GDM1 (cell line): ENCODE measurements at places on chromosomes 12 and 14.

GRCh38 chr12:6872073-6873048, 742 bp downstream of the SPSB2 start:
- peak; percentile 65 for DNase-seq

DNA sequence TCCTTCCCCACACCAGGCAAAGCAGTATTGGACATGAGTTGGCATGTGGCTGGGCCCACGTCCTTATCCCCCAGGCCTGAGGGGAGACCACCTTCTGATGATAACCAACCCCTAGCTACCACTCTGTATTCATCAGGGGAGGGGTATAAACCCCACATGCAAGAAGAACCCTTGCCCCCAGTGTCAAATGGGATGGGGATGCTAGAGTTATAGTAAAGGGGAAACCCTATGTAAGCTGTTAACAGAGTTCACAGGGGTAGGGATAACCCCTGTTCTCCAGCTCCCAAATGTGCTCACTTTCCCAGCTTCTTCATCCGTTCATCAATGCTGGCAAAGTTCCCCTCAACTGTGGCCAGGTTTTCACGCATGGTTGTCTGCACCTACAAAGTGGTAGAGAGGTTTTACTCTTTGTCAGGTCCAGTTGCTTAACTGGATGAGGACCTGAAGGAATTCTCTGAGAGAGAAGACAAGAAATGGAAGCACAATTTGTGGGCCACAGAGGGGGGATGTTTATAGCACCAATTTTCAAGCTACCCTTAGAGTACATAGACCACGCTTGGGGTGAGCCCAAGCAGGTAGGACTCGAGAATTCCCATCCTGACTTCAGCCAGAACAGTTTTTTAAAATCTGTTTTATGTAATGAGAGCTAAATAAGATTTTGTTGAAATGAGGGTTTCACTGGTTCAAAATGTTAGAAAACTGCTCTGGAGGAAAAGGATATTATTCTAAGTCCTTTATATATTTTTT, 7.9 kb downstream of the MBD6 start:
- DNase-seq = no peak

DNA sequence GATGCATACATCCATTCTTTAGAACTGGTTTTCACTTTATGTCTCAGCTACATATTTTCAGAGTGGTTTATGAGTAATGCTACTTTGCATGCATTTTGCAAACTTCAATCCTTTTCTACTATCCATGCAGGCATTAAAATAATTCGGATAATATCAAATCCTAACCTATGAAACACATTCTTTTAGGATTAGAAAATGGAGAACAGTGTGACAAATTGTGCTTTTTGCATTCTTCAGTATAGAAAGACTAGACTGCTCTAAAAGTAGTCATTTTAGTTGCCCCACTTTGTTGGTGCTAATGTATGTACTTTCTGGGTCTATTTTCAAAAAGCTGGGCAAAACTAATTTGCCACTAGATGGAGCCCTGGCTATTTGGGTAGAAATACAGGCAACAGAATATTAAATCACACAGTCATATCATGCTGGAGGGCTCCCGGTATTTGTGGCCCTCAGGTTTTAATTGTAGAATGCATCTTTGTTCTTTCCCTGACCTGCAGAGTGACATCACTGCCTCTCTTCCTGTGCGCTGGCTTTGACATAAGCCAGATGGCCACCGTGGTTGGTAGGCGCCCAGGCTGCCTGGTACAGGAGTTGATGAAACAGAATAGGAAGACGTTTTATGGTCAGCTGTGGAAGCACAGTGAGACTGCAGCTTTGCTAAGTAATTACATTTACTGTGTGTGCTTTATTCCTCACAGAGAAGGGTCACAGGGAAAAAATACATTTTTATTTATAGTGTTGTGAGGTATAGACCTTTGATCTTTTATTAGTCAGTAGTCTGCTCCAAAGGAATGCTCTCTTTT, 28.1 kb downstream of the MSRB3 start:
- DNase-seq = no peak

DNA sequence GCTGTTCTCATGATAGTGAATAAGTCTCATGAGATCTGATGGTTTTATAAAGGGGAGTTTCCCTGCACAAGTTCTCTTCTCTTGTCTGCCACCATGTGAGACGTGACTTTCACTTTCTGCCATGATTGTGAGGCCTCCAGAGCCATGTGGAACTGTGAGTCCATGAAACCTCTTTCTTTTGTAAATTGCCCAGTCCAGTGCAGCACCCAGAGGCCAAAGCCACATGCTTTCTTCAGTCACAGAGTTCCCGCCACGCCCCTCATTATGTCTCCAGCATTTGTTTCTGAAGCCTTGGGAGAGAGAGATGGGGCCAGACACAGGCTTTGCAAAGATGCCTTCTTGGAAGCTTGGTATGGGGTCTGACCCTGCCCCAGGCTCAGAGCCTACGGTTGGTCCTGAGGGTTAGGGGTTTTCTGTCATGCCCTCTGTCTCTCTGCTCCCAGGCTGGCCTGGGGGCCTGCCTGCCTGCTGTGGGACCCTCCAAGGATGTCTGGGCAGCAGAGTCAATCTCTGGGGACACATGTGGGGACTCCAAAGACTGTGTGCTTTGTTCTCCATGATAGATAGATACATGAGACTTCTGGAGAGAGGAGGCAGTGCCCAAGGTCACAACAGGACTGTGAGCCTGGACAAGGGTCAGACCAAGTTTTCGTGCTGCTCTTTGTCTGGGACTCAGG, 114.1 kb upstream of the PRMT8 start:
- no peak for DNase-seq

DNA sequence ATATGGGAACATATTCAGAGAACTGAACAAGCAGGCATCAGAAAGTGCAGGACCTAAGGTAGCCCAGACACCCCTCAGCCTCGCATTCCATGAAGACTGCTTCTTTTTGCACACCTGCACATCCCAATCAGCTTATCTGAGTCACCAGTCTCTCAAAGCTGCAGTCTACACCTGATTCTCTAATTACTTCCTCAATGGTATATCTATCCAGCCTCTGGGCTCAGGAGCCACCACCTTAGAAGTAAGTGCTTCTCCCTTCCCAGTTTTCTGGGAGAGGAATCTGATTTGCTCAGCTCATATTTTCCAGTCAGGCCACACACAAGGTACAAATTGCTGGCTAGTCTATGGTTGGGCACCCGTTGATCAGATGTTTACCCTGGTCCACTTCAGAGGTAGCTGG, 21.7 kb downstream of the TC2N start:
- no peak for DNase-seq

DNA sequence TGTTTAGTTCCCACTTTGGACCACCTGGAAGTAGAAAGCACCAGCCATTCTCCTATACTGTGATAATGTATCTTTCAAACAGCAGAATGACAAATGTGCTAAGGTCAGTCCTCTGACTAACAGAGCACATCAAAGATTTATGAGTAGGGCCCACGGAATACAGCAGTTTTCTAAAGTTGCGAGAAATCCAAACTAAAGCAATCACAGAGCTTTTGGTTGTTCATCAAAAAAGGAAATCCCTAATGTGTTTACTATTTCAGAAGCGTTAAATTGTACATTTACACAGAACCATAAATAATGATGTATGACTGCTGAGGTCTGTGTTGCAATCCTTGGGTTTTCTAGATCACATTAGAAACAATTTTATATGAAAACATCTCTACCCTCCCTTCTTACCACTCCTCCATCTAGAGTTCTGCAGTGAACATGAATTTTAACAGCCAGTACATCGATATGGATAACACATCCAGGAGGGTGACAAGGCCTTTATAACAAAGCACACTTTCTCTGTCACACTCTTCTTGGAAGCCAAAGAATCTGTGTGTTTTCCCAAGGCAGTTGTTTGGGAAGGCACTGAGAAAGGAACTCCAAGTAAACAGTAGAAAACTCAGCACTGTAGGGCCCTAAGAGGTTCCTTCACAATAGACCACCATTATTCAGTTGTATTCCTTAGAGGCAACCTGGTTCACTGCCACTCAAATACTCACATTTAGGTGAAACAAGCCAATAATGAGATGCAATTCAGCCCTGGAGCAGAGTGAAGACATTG, 7.3 kb downstream of the KITLG start:
- no peak for DNase-seq

DNA sequence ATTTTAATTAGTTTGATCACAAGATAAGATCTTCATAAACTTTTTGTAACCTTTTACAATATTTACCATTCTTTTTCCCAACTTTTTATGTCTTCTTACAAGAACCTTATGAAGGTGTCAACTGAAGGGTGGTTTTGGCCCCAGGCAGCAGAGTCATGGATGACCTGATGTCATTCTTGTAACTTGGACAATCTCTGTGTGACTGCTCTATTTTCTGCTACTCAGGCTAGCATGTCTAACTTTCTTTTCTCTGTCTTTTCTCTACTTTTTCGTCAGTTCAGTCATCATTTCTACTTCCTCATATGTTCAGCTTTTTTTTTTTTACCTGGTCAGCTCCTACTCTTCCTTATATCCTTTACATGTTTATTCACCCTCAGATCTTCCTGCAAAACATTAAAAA, 150.7 kb upstream of the PTPRQ start:
- no peak for DNase-seq

GRCh38 chr14:72599579-72600470, 294.1 kb downstream of the DPF3 start:
- no peak for DNase-seq

DNA sequence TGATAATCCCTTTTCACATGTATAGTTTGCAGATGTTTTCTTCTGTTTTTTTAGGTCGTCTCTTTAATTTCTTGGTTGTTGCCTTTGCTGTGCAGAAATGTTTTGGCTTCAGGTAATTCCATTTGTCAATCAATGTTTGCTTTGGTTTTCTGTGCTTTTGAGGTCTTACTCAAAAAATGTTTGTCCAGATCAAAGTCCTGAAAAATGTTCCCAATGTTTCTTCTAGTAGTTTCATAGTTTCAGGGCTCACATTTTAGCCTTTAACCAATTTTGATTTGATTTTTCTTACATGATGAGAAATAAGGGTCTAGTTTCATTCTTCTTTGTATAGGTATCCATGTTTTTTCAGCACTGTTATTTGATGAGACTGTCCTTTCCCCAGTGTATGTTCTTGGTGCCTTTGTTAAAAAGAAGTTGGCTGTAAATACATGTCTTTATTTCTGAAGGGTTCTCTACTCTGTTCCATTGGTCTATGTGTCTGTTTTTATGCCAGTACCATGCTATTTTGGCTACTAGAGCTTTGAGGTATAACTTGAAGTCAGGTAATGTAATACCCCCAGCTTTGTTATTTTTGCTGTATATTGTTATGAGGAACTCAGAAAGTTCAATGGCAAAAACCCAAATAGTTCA, 578.7 kb upstream of the SEL1L start:
- no peak for DNase-seq

DNA sequence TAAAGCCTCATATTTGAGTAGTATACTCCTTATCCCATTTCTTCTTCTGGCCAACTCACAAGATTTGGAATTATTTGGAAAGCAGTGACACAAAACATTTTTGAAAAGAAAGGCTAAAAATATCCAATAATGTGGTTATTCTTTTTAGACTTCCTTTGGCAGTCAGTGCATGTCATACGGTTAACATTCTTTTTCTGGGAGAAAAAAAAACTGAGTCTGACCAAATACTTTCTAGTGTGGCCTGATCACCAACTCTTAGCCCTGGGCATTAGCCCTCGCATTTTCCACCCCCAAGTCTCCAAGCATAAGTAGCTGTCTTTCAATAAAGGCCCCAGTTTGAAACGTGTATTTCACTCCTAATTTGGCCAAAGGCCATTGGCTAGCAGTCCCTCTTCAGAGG, 5.9 kb downstream of the RASSF3 start:
- DNase-seq = no peak

DNA sequence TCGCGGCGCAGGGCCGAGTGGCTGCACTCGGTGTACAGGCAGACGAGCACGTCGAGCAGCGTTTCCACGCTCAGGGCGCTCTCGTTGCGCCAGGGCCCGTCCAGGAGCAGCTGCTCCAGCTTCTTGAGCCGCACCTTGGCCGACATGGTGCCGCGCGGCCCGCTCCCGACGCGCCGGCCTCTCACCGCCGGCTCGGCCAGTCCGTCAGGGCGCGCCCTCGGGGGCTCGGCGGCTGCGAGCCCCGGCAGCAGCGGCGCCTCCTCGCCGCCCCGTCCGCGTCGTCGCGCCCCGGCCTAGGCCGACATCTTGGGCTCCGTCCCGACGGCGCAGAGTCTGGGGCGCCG, 349 bp downstream of the CDC42BPB start:
- DNase-seq = no peak

DNA sequence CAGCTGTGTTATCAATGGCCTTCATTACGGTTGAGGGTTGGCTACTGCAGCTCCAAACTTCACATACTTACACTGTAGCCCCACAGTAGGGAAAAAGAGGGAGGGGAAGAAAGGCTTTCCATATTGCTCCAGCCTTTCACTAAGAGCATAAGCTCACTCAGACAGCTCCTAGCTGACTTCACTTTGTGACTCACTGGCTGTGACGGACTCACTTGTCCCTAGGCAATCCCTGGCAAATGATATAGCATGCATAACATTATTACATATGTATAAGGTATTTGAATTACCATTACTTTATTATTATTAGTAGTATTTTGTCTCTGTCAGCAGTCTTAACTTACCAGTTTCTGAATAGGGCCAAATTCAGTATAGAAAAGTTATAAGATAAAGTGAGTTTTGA, 350.7 kb downstream of the RMST start:
- no peak for DNase-seq

GRCh38 chr14:61042220-61042619, 61.2 kb downstream of the SLC38A6 start:
- no peak for DNase-seq

DNA sequence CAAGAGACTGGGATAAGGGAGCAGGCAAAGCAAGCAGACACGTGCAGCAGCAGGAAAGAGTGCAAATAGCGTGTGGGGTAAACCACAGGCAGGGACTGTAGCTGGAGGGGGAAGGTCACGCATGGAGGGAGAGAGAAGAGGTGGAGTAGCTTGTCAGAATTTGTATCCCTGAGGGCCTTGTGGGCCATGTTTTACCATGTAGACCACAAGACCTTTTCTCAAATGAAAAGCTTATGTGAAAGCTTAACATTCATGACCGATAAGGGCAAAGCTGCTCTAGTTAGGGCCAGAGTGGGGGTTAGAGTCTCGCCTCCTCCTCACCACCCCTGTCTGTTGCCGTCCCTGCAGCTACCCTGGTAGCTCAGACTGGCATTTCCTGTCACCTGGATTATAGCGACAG, 152.9 kb upstream of the E2F7 start:
- no peak for DNase-seq

DNA sequence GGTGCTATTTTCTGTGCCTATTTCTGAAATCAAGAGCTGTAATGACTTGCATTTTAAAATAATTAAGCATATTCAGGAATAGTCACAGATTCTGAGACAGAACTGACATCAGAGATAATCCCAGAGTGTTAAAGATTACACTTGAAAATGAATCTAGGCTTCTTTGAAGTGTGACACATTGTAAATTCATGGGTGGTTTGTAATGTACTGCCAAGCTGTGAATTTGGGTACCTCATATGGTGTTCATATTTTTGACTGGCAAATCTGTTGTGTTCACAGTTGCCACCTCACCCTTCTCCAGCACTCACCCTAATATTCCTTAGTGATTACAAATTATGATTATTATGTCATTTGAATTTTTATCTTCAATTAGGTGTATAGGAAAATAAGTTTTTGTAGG, 78.5 kb upstream of the CSRP2 start:
- no peak for DNase-seq

DNA sequence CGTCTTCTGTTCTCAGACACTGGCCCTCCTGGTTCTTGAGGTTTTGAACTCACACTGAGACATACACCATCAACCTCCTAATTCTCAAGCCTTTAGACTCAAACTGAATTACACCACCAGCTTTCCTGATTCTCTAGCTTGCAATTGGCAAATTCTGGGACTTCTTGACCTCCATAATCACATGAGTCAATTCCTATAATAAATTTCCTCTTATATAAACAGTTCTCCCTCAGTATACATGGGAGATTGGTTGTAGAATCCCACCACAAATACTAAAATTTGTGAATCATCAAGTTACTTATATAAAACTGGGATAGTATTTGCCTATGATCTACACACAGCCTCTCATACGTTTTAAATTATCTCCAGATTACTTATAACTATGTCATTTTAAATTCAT, 162.2 kb downstream of the DIO2 start:
- DNase-seq = no peak
